Adrenal gland (tissue), 19 donors: ENCODE measurements at places on chromosomes 12 and 14.

DNA sequence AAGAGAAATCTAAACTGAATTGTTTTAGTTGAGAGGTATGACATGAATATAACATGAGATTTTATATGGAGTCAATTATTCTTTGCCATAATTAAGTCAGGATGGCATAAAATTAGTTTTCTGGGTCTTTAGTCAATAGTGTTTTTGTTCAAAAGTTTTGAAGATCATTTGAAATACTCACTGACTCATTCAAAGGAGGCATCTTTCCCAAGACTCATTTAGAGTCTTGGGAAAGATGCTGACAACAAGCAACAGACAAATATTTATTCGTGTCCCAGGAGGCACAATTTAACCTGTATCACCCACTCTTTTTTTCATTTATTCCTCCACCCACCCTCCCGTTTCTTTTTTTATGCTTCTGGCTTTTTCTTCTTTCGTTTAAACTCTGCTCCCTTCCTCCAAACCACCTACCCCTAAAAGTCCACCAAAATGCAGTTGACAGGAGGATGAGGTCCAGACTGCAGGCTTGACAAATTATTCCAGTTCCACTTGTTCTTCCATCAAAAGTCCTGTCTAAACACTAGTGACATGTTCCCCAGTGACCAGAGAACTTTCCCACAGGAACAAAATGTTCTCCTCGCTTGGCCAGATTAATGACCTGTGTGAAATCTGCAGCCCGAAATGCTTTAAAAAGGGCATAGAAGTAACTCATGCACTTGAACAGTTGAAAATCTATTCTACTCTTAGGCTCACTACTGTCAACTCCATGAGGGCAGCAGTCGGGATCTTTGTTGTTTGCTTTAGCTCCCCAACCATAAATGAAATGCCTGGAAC, 43.3 kb upstream of the CSRP2 start:
- H3K4me3 ChIP-seq: no peak overlapping the region
- no peaks in the 10 kb centered on the region for H3K4me1 ChIP-seq
- no peaks in the 10 kb centered on the region for H3K27me3 ChIP-seq
- H3K27ac ChIP-seq: no peak overlapping the region

GRCh38 chr12:93671044-93671443, 6.1 kb upstream of the CRADD start:
- no peak overlapping the region for H3K27ac ChIP-seq
- no peaks in the 10 kb centered on the region for H3K27me3 ChIP-seq
- no peaks in the 10 kb centered on the region for H3K36me3 ChIP-seq
- no peak for DNase-seq

- H3K27ac ChIP-seq: no peak overlapping the region
- H3K4me1 ChIP-seq: no peaks in the 10 kb centered on the region
- no peaks in the 10 kb centered on the region for H3K27me3 ChIP-seq
- H3K4me3 ChIP-seq: no peak overlapping the region
- H3K36me3 ChIP-seq: no peaks in the 10 kb centered on the region
- DNase-seq: no peak
Measured at GRCh38 chr12:47135578-47135977, 55.8 kb upstream of the AMIGO2 start.

DNA sequence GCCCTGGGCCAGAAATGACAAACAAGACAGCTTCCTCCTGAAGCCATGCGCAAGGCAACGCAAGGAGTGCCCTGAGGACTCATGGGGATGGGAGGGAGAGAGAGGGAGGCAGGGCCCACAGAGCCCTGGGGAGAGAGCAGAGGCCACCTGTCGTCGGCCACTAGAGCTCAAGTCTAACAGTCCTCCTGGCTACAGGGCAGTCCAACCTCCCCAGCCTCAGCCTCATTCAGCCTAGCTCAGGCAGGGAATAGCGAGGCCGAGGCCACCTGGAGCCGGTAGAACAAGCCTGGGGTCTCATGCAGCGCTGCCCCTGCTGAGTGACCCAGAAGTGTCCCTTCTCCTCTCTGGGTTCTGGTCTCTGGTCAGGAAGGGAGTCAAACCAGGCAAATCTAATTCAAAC, 69.5 kb downstream of the BCL11B start:
- H3K27me3 ChIP-seq: no peaks in the 10 kb centered on the region
- no peak overlapping the region for H3K27ac ChIP-seq
- no peaks in the 10 kb centered on the region for H3K4me1 ChIP-seq
- no peak overlapping the region for H3K4me3 ChIP-seq
